ENCODE measurements at places on chromosomes 16 and 17.

DNA sequence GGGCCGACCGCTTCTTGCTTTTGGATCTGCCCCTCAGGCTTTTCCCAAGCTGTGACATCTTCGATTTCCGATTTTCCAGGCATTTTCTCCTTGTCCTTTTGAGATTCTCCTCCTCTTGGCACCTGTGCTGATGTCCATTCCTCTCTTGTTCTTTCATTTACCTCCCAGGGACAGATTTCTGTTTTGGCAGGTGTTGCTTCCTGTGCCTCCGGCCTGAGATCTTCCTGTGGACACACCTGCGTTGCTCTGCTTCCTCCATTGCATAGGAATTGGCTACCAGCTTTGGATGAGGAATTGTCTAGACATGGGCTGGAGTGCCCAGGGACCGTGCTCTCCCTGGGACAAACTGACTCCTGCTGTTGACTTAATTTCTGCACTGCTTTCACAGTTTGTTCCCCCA lies 15.1 kb downstream of the GPR179 start:
- no peak for DNase-seq

DNA sequence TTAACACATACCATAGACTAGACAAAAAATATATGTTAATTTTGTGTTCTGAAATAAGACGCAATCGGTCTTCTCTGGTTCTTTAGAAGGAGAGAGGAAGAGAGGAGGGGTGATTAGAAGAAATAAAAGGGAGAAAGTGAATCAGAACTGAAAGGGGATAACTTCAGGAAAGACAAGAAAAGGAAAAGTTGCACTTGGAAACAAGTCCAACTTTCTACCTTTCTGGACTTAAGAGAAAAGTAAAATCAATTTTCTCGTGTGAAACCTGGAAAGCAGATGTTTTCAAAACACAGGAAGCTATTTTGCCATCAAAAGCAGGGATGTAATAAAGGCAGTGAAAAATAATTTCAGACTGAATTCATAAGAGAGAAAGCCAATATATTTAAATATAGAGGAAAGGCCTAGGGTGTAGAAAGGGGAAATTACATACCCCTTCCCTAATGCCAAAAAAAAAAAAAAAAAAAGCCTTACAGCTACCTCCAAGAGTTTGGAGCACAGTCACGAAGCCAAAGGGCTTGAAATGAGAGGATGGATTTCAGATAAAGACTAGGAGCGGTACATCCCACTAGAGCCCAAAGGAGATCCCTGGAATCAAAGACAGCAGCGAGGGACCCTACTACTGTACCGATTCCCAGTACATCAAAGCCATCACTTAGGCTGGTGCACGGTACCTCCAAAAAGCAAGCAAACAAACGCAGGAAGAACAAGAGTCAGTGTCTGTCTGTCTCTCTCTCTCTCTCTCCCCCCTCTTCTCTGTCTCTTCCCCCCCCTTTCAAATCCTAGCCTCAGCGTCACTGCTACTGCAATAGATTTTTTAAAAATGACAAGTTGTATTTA lies 12.1 kb upstream of the ZFHX3 start:
- DNase-seq = no peak

- DNase-seq = no peak
Measured at GRCh38 chr16:4273858-4274311, 1.1 kb upstream of the TFAP4 start.

GRCh38 chr17:51402899-51403298 lies 142.6 kb downstream of the UTP18 start:
- DNase-seq = no peak

- no peak for DNase-seq
Measured at GRCh38 chr16:88475037-88475436, 22.0 kb downstream of the ZFPM1 start.

DNA sequence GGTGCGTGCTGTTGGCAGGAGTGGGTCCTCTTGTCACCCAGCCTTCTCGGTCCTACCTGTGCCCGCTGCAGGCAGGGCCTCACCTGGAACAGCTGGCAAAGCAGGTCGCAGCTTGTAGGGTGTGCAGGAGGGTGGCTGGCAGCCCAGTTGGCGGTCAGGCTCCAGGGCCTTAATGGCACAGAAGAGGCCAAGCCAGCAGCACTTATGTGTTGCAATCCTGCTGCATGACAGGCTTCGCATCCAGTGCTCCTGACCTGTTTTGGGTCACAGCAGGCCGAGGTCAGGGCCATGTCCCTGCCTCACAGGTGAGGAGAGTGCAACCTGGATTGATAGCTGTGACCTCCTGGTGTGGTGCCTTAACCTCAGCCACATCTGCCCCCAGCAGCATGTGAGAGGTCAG lies 31.9 kb downstream of the ZC3H18 start:
- DNase-seq = no peak

- no peak for DNase-seq
Measured at GRCh38 chr16:50940275-50940854, 198.5 kb downstream of the CYLD start.

GRCh38 chr17:56159826-56160380 lies 6.6 kb downstream of the ANKFN1 start:
- no peak for DNase-seq

GRCh38 chr17:51445946-51446345 lies 185.6 kb downstream of the UTP18 start:
- DNase-seq = no peak

DNA sequence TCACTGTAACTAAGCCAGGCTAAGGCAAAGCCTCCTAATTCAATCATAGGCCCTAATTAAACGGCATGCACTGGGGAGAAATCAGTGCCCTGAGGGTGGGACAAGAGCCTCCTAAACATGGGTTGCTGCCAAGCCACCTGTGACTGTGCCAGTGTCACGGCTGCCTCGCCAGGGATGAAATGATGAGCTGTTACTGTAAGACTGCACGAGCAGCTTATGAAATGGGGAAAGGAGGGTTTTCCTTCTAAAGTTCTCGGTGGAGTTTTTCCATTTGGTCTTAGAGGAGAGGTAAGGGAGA lies 12.7 kb downstream of the TMEM11 start:
- no peak for DNase-seq

GRCh38 chr17:55641676-55642081 lies 81.0 kb downstream of the TMEM100 start:
- DNase-seq = no peak

- no peak for DNase-seq
Measured at GRCh38 chr17:57508671-57509070, 236.4 kb downstream of the CCDC182 start.

- DNase-seq = peak; percentile 77
Measured at GRCh38 chr17:75632863-75633485, at the start of gene SMIM5. TSS of gene SMIM5 (plus strand) at chr17:75633434. CDS start at chr17:75640202, 6,768 bp downstream.

DNA sequence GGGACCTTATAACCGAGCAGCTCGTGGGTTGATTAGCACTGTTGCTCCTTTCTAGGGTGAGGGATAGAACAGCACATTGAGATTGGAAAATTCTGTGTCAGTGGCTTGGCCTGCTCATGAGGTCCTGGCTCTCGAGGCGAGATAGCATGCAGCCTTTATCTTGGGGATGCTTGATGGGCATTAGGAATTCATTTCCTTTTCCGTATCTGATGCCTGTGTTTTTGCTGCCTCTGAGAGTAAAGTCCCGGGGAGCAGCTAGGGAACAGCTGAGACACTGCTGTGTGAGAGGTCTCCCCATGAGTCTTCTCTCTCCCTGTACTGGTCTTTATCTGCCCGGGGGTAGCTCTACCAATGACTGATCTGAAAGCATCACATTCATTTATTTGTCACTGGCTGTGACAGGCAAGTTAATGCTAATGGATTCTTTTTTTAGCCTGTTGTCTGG lies 14.5 kb downstream of the MSI2 start:
- DNase-seq = no peak

GRCh38 chr16:4663777-4664465 lies 29.4 kb upstream of the NUDT16L1 start:
- no peak for DNase-seq

- DNase-seq = no peak
Measured at GRCh38 chr17:17315142-17315821, 12.1 kb downstream of the NT5M start.

GRCh38 chr16:66510711-66511601 lies 39.0 kb downstream of the TK2 start:
- DNase-seq = no peak

- DNase-seq = no peak
Measured at GRCh38 chr17:30230596-30231125, 4.8 kb downstream of the SLC6A4 start.

DNA sequence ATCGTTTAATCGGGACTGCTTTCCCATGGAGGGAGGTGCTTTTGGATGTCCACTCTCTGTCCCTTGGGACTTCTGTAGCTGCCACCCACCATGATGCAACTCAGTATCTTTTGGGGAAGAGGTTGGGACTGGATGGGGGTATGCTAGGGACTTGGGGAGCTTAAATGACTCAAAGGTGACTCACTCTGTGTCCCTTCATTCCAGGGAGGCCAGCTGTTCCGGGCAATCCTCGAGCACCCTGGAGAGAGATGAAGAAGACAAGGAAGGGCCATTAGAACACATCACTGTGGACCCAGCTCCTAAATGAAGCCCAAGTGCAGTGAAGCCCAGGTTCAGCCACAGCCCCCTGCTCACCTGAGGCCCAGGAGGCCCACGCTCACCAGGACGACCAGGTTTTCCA lies 4.6 kb downstream of the COL1A1 start:
- no peak for DNase-seq

DNA sequence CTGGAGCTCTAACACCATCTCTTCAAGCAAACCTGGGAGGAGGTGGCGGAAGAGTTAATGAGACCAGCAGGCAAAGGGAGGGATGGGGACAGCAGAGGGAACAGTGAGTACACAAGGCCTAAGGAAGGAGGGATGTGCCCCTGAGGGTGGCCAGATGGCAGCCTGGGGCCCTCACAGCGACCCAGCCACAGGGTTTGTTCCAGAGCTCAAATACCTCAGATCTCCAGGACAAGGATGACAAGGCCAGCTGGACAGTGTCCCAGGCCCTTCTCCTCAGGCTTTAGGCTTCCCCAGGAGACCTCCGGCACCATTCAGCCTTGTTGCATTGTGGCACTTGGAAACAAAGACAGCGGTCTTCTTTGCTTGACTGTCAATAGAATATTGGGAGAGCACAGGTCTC lies 14.9 kb downstream of the CDIP1 start:
- no peak for DNase-seq

- DNase-seq = no peak
Measured at GRCh38 chr17:63431939-63432804, 13.9 kb downstream of the CYB561 start.

- DNase-seq = peak; percentile 54
Measured at GRCh38 chr17:35969558-35970380, 11.5 kb downstream of the CCL16 start.

DNA sequence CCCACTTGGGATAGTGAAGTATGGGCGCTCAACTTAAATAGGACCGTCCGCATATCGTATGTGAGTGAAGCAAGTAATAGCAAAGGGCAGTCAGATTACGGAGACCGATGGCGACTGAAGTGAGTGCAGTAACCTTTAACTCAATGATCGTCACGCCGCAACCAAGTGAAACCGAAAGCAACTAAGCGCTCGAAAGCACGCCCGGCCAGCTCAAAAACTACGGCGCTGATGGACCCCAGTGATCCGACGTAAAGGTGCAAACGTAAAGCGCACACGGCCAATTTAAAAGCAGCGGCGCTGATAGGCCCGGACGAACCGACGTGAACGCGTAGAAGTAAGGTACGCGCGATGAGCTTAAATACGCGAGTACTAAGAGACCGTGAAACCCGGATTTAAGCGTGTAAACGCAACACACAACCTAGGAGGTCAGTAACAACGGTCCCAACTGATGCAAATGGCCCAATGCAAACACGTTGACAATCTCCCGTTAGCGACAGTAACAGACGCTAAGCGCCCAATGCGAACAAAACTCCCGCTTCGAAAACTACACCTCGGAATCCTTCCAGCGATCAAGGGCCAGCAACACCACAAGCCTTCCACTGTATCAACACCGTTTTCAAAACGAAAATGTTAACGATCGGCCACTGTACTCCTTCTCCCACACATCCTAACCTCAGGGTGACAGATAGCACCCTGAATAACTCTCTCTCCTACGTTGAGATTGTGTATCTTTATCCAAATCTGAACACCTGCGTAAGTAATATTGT lies 37.9 kb upstream of the ARL4D start:
- DNase-seq = peak; percentile 77

- no peak for DNase-seq
Measured at GRCh38 chr16:4852221-4852872, 5.1 kb downstream of the UBN1 start.

GRCh38 chr17:37789771-37790541 lies 45.1 kb upstream of the HNF1B start:
- no peak for DNase-seq

GRCh38 chr16:84178146-84178765 lies 8.6 kb downstream of the TAF1C start:
- no peak for DNase-seq

- DNase-seq = no peak
Measured at GRCh38 chr17:9021158-9021991, at the start of gene NTN1. TSS of gene NTN1 (plus strand) at chr17:9021510. CDS start at chr17:9022374, 864 bp downstream.

DNA sequence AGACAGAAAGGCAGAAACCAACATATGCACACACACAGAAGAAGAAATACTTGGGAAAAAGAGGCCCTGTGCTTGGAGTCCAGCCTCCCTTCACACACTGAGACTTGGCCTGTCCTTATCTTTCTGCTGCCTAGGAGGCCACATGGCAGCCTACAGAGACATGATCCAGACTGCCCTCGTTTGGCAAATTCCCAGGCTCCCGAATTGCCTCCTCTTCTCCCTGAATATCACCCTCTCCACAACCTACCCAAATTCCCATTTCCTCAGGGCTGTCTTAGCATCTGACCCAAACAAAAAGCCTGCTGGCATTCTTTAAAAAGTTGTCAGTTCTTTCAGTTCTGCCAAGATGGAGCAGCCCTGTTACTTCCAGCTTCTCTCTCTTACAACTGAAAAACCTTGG lies 59.8 kb downstream of the DNAH17 start:
- DNase-seq = no peak

DNA sequence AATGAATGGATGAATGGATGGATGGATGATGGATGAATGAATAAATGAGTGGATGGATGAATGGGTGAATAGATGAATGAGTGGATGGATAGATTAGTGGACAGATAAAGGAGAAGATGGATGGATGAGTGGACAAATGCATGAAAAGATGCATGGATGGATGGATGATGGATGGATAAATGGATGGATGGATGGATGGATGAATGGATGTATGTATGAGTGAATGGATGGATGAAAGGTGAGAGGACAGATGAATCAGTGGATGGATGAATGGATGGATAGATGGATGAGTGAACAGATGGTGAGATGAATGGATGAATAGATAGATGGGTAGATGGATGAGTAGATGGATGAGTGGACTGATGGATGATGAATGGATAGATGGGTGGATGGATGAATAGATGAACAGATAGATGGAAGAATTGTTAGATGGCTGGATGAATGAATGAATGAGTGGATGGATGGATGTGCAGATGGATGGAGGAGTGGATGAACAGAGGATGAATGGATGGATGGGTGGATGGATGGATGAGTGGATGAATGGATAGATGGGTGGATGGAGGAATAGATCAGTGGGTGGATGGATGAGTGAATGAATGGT lies 13.7 kb upstream of the KCNJ12 start:
- DNase-seq = no peak

DNA sequence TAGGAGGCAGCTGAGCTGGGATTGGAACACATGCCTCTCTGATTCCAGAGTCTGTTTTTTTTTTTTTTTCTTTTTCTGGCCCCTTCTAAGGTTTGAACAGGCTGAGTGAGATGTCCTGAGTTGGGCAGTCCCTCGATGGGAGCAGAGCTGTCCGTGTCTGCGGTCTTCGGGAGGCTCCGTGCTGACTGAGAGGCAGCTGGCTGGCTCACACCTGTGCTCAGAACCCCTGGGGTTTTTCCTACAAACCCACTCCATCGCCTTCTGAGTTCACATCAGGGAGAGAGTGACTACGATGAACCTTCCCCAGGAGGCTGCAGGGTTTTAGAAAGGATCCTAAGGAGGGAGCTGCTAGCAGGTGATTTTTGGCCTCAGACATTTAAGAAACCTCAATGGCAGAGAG lies 92.5 kb downstream of the IRF8 start:
- DNase-seq = no peak
